T-helper 1 cell (primary cell): ENCODE measurements at places on chromosomes 6 and 20.
A peak's percentile ranks its signal among the peaks of the same experiment; 100 is the strongest.

DNA sequence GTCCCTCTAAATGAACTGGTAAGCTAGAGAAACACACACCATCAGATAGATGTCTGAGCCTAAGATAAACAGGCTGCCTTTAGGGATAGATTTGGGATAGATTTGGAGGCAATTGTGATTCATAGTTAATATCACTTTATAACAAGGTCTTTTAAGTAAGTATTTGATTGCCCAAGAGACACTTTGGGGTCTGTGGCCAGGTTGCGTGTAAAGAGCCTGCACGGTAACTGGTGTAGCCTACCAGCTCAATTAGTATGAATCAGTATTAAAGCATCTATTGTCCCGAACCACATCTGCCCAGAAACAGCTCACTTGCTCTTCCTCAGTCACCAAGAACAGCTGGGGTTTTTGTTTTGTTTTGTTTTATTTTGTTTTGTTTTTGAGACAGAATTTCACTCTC lies 193.3 kb downstream of the SASH1 start:
- DNase-seq = no peak

GRCh38 chr6:16471222-16471909 lies 233.0 kb downstream of the GMPR start:
- DNase-seq = peak; percentile 63

DNA sequence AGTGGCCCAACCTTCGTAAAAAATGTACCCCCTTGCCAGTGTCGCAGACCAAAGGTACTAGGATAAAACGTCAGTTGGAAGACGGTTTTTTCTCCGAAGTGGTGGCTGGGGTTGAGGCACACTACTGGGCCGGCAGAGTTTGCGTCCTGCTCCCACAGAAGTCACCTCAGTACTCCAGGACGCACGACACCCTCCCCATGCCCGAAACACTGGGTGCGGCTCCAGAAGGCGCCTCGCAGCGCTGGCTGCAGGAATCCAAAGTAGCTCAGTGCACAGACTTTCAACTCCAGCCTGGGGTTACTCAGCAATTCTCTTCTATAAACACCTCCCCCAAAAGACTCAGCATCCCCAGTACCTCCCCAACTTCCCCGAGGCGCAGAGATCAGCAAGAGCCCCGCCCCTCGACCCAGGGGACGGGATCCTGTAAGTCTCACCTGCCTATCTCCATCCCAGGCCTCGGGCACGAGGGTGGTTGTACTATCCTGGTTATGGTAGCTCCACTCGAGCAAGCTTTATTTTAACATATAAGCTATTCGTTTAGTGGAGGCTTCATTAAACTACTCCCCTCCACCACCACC lies 88.2 kb downstream of the ZFP64 start:
- DNase-seq = no peak

DNA sequence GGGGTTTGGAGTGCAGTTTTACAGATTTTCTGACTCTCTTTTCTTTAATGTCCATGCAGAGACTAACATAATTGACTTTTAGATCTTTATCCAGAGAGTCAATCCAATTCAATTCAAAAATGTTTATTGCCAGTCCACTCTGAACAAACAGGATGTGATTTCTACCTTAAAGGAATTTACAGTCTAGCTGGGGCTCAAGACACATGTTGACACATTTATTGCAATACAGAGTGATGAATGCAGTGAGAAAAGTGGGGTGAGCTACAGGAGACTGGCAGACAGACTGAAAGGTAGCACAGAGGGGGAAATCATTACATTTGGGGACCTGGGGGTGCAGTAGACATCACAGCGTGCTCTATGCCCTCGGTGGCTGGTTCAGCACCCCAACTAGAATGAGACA lies 193.9 kb downstream of the SLC24A3 start:
- no peak for DNase-seq

GRCh38 chr6:73969971-73970970 lies 274.3 kb downstream of the CD109 start:
- DNase-seq = no peak

DNA sequence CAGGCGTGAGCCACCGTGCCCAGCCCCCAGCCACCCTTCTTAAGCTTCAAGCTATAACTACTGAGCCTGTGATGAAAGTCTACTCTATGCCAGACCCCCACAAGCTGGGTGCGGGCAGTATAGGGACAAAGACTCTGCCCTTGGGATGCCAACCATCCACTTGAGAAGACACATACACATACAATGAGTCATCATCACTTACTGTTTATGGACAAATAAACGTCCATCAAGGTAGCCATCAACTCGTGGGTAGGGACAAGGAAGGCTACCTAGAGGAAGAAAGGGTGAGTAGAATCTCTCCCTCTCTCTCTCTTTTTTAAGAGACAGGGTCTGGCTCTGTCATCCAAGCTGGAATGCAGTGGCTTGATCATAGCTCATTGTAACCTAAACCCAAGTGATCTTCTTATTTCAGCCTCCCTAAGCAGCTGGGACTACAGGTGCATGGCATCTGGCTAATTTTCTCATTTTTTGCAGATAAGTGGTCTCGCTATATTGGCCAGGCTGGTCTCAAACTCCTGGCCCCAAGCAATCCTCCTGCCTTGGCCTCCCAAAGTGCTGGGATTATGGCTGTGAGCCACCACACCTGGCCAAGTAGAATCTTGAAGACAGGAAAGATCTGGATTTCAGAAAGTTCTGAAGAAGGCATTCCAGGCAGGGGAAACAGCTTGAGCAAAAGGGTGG lies 2.6 kb upstream of the TP53INP2 start:
- no peak for DNase-seq

GRCh38 chr6:55875400-55875799 lies at the start of gene BMP5:
Gene BMP5, minus strand, starts transcription at chr6:55875590. Its CDS starts 725 bp downstream, at chr6:55874865.
- DNase-seq = no peak

GRCh38 chr20:62692176-62692575 lies 16.5 kb upstream of the NTSR1 start:
- DNase-seq = no peak
